GM12864 (cell line): ENCODE measurements at places on chromosomes 2 and 18.

DNA sequence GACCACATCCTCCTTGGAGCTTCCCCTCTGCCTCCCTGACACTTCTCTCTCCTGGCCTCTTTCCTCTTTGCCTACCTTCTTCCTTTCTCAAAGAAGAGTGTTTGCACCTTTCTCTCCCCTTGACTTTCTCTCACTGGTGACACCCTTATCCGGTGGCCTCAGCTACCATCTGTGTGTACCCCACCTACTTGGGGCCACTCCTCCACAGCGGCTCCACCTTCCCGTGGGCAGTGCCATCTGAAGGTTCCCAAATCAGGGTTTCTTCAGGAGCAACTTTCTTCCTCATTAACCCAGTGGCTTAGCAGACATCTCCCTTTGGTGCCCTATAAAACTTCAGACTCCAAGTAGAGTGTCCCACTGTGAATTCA lies 5.3 kb upstream of the NCL start:
- DNase-seq, result no peak

- DNase-seq, result no peak
These were observed 9.7 kb downstream of the FAM98A start for GRCh38 chr2:33589444-33589843.

GRCh38 chr2:47504174-47504810 lies 101.3 kb downstream of the MSH2 start:
- DNase-seq, result no peak

DNA sequence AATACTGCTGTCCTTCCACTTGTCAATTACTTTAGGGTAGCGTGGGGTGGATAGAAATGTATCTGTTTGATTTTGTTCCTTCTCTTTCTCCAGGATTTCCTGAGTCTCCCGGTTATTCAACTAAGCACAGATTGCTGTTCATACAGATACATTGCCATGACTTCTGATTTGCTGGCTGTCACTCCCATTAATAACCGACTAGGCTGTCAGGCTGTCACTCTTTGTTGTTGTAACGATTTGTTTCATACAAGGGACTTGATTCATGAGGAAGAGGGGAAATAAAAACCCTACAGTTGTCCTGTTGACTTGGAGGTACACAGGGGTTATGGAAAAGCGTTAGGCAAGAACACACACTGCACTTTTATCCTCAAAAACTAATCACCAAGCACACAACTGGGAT lies 302.7 kb upstream of the SMIM21 start:
- DNase-seq, result no peak

GRCh38 chr2:219507581-219508443 lies 6.5 kb upstream of the ASIC4 start:
- no peak for DNase-seq

- DNase-seq, result no peak
These were observed 276.2 kb upstream of the ZEB2 start for GRCh38 chr2:144796164-144796563.

DNA sequence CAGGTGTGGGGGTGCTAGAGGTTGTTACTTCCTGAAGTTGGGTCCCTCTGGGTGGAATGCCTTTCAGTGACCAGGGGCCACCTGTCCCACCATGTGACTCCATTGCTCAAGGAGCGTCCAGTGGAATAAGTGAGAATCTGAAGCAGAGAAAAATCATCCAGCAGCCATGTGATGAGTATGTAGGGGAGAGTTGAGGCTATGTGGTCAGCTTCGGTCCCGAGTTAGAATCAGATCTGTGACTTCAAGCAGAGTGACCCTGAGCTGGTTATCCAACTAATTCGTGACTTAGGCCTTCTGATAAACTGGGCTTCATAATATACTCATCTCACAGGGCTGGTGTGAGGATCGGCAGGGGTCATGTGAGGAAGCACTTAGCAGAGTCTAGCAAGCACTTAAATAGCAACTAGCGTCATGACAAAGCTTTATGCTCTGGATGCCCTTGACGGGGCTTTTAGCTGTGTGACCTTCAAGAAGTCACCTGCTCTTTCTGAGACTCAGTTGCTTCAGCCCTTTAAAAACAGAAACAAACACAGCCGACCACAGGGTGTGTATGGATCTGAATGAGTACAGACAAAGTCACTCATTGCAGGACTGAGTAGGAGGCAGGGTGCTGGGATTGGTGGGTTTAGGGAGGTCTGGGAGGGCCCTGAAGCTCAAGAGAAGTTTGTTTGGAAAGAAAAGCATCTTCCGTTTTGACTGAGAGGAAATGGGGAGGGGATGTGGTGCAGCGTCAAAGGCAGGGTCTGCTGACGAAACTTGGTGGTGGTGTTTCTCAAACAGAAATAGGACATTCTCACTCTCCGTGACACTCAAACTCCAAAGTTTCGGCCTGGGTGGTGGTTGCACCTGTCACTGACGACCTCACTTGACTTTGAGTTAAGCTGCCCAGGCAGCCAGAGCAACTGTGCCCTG lies 264.0 kb upstream of the CXCR4 start:
- peak; percentile 94 for DNase-seq

- peak; percentile 16 for DNase-seq
These were observed 52.4 kb downstream of the STK39 start for GRCh38 chr2:168194784-168195522.

- no peak for DNase-seq
These were observed 11.4 kb downstream of the CIB4 start for GRCh38 chr2:26629751-26630150.

GRCh38 chr2:66443979-66444861 lies 9.3 kb downstream of the MEIS1 start:
- DNase-seq, result no peak

DNA sequence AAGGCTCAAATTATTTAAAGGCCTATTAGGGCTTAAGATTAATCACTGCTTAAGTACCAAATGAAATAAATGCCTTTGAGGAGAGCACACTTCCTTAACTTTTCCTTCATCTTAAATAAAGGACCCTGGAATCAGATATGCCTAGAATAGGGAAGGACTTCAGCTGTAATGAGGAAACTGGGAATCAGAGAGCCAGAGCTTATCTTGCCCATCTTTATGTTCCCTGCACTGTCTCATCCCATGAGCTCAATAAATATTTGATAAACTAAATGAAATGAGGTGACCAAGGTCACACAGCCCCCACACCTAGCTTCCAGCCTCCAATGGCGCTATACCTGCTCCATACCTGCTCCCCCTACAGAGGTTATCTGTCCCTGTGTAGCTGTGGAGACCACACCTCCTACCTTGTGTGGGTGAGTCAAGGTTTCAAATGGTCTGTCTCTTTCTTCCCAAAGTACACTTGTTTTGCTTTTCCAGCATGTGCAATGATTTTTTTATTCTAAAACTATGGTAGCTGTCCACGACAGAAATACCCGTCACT lies 23.4 kb upstream of the NEDD4L start:
- no peak for DNase-seq

DNA sequence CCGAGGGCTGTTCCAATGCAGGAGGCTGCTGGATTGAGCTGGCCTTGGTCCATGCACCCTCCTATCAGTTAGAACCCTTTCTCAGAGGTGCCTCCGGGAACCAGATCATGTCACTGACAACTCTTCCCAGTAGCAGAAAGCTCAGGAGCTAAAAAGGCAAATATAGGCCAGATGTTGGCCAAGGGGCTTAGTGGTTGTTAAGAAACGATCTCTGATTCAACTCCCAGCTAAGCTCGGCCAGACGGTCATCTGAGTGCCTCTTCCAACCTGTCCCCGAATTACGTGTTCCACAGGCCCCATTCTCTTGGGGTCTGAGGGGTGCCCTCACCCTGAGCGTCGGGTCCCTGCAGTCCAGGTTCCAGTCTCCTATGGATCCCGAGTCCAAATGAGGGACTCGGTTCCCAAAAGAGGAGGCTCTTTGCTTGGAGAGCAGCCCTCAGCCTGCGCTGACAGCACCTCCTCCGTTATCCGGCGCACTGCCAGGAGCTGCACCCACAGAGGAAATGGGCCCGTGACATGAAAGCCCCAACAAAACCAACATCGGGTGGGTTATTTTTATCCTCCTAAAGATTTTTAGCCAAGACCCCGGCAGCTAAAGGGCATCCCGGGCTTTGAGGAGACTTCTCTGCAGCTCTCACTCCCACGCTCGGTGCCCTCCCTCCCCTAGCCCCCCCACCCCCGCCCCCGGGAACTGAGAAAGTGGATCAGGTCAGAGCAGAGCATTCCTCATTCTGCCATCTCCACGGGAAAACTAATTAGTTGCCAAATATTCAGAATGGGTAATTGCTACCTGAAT lies 106.6 kb upstream of the ID2 start:
- DNase-seq, result peak; percentile 30

GRCh38 chr2:38394903-38395341 lies 17.8 kb upstream of the ATL2 start:
- no peak for DNase-seq
